DMS153 (cell line): ENCODE measurements at places on chromosomes 1 and 21.

GRCh38 chr1:150168960-150169601, 19.4 kb downstream of the PLEKHO1 start:
- no peak for DNase-seq

- DNase-seq: peak; percentile 98
Observed at GRCh38 chr1:5660141-5660935, 331.9 kb downstream of the NPHP4 start.

- DNase-seq: no peak
Observed at GRCh38 chr1:60376196-60376595, 302.6 kb upstream of the C1orf87 start.

DNA sequence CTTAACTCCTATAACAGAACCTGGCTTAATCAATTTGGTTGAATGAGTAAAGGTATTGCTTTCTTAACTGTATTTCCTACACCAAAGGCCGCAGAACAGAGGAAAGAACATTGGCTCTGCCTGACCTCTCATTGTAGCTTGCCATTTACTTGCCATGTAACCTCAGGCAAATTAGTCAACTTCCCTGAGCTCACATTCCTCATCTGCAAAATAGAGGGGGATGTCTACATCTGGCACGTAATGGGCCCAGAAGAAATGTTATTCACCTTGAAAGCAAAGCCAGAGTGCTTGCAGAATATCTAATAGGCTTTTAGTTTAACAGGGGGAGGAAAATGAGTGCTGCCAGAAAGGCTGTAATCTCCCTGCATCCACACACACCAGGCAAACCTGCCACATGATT, 44.3 kb downstream of the LAMC2 start:
- DNase-seq: no peak

DNA sequence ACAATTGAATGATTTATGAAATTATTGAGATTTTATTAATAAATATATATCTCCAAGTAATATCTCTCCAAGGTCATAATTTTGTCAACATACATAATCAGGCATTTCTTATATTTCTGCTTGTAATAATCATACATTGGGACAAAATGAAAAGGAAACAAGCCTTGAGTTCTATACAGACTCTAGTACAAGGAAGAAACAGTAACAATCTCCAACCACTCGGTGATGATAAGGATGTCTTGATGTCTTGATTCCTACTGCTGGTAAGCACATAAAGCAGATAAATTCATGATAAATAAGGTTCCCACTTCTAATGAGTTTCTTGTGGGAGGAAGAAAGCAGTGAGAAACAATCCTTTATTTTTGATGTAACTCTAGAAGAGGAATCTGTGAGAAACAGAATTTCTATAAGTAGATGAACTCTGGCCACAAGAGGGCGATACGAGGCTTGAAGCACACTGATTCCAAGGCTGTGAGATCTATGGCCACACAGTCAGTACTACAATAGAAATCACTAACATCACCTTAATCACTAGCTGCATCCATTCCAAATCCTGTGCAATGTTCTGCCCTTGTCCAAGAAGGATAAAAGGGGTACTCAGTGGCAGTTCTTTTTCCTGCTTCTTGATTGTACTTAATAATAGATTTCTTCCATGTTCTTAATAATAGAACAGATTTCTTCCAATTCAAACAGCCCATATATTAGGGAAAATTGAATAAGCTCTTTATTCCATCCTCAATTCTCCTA, 41.4 kb upstream of the LRRC8B start:
- peak; percentile 73 for DNase-seq
